NCI-H187 (cell line): ENCODE measurements at places on chromosomes 5 and 9.

GRCh38 chr5:54251981-54252380 lies 58.4 kb downstream of the ARL15 start:
- no peak for DNase-seq

- no peak for DNase-seq
Measured at GRCh38 chr5:57411982-57412381, 70.6 kb downstream of the ACTBL2 start.

- no peak for DNase-seq
Measured at GRCh38 chr5:171093598-171093997, 215.4 kb upstream of the TLX3 start.

- DNase-seq = no peak
Measured at GRCh38 chr9:132630811-132631210, 39.0 kb downstream of the DDX31 start.

GRCh38 chr9:33272061-33272460 lies 7.2 kb downstream of the CHMP5 start:
- DNase-seq = no peak

DNA sequence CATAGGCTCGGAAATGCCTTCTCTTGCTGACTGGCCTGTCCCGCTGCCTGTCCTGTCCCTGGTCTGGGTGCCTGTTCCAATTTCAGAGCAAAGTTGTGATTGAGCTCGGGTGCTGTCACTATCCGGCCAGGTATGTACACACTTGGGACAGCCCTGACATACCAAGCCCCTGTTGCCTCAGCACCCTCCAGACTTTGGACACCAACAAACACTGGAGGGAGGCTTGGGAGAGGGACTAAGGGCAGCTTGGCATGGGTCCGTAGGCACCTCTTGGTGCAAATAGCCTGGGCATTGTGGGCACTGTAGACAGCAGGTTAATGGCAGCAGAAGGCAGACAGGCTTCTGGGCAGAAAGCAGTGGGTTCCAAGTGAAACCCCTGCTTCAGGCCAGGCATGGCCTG lies 86.3 kb upstream of the SEMA6A start:
- no peak for DNase-seq

- no peak for DNase-seq
Measured at GRCh38 chr5:149423049-149423793, 44.1 kb upstream of the IL17B start.

DNA sequence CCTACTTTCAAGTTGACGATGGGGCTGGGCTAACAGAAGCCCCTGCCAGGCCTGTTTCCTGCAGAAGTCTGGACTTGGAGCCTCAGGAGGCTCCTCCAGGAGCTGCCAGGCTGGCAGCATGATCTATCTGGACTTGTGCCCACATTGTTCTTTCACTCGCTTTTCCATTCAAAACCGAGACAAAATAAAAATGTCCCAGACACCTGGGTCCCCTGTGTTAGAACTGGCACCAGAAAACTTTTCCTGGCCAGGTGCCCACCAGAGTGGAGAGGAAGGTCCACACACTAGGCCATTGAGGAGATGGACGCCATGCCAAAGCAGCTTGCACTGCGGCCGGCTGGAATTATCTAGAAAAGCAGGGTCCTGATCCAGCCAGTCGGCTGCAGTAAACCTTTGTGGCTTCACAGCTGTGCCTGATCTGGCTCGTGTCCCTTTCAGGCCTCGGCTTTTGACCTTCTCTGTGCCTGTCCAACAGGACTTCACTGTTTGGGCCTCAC lies 78.2 kb downstream of the GCNT1 start:
- no peak for DNase-seq

DNA sequence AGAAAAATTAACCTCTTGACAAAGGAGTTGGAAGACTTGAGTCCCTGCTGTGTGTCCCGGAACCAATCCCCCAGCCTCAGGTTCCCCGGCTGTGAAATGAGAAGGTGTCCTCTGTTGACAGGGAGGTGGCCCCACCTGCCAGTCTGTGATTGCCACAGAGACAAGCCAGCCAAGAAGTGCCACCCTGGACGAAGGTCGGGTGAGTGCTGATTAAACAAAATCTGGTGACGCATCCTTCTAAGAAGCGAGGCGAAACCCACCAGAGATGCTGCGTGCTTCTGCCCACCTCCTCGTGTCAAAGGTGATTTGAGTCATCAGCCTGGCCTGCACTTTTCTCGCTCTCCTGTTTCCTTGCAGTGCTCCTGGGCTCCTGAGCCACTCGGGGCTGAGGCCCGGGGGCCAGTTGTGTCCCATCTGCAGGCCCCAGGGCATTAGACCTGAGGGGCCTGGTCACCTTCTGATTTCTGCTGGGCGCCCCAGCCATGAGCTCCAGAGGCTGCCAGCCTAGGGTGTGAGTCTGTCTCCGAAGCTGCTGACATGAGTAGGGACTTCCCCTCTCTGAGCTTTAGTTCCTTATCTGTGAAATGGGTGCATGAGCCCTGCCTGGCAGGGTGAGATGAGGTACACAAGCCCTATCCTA lies 28.7 kb downstream of the NEK6 start:
- DNase-seq = no peak

- no peak for DNase-seq
Measured at GRCh38 chr5:62082370-62082801, 223.6 kb upstream of the KIF2A start.

GRCh38 chr9:107942291-107942690 lies 452.7 kb upstream of the KLF4 start:
- DNase-seq = no peak

DNA sequence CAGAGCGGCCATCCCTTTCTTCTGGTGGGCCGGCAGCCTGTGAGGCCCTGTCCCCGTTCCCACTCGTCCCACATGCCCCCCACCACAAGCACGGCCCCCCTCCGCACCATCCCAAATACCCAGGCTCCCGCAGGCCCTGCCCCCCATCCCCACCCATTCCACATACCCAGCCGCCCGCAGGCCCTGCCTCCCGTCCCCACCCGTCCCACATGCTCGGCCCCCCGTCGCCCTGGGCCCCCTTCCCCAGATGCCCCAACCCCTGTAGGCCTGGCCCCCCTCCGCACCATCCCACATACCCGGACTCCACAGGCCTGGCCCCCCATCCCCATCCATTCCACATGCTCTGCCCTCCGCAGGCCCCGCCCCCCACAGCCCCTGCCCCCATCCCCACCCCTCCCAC lies 11.5 kb downstream of the SLC6A19 start:
- DNase-seq = no peak

DNA sequence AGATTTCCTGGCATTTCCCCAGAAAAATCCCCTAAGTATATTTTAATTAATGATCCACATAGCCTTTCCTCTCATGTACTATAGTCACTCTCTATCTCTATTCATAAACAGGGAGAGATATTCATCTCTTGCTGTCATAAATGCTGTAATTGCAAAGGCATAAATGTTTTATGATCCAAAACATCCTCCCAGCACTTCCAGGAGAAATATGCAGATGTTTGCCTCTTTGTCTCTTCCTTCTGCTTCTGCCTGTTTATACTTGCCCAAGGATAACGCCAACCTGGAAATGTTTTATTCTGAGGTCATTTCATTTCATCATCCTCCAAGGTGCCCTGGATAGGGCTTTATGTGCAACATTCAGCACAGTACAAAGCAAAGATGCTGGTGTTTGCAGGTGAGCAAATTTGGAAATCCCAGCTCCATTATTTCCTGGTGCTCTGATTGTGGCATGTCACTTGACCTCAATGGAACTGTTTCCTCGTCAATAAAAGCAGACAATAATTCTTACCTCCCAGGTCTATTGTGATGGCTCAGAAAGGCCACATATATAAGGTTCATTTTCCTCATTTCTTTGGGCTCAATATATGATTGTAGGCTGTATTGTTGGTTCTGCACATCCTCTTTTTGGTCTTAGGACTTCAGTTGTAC lies 6.9 kb downstream of the TNFSF15 start:
- DNase-seq = no peak

DNA sequence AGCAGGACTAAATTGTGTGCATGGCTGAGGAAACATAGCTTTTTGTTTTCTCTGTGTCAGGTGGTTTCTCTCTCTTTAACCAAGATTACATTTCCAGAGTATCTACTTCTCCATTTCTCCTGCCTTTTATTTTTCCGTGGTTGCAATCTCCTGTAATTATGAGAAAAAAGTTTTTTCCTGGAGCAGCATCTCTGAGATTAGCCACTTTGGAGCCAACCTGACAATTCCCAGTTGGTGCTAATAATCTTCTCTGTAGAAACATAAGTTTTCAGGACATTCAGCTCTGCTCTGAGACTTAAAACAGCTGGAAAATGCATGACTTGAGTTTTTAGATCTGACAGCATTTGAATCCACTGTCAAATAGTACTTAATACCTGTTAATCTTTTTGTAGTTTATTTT lies 67.1 kb upstream of the GAS1 start:
- DNase-seq = no peak
